NCI-H1105 treated with DMSO at 0.1 percent for 48 hours (cell line): ENCODE measurements at places on chromosomes 2 and 18.

DNA sequence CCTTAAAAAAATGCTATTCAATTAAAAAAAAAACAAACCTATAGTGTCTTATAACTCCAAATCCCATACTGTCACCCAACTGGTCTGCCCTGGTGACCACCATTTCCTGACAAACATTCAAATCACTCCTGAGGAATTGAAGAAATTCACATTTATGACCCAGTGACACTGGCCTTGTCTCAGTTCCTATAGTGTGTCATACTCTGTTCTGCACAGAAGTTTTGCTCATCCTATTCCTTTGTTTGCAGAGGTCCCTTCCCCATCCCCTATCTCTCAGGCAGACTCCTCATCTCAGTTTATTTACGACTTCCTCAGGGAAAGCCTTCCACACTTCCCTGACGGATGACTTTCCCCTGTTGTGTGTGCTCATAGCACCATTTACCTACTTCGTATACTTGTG lies 14.7 kb downstream of the ZC3H6 start:
- no peak for DNase-seq

GRCh38 chr18:398935-399630 lies 101.4 kb downstream of the COLEC12 start:
- DNase-seq: no peak

GRCh38 chr2:171529914-171530313 lies 7.6 kb downstream of the CYBRD1 start:
- no peak for DNase-seq

DNA sequence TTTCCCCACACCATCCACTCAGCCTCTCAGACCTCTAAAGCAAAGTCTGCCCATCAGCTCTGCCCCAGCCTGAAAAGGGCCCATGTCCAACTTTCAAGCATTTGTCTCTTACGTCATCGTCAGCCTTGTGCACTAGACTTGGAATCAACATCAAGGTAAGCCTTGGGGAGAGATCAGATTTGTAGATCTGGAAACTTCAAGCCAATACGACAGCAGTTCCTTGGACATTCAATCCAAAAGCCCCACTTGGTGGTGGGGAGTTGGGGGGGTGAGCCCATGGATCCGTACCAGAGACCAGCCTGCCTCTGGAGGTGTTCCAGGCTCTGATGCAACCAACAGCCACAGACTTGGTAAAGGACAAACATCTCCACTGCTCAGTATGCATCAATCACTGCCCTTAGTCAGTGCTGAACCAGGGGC lies 206.8 kb upstream of the MEIS1 start:
- no peak for DNase-seq

- DNase-seq: no peak
Observed at GRCh38 chr18:48921305-48922225, 29.2 kb downstream of the SMAD7 start.

- no peak for DNase-seq
Observed at GRCh38 chr2:215974700-215975429, 38.5 kb downstream of the MREG start.

DNA sequence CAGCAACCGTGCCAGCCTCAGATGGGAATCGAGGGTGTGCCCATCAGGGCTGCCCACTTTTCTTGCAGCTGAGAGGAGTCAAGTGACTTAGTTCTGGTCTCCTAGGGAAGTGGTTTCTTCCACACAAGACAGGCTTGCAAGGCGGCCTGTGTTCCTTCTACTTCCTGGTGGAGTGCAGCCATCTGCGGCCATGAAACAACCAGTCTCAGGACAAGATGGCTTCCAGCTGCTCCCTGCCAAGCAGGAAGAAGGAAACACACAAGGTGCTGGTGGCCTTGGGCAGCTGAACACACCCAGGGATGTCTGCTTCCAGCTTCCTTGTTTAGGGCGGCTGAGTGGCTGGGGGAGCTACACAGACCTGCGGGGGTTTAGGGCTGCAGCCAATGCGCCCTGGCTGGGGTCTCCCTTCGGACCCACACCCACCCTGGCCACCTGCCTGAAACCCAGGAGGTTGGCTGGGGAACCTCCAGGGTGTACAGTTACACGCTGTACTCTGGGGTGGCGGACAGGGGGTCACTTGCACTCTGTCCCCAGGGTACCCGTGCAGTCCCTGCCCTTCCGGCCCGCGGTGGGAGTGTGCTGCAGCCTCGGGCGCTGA lies 34.7 kb downstream of the PTPN18 start:
- no peak for DNase-seq

GRCh38 chr2:177328056-177328455 lies 63.5 kb upstream of the NFE2L2 start:
- DNase-seq: no peak

GRCh38 chr2:129913695-129914495 lies 65.6 kb upstream of the RAB6C start:
- DNase-seq: no peak

DNA sequence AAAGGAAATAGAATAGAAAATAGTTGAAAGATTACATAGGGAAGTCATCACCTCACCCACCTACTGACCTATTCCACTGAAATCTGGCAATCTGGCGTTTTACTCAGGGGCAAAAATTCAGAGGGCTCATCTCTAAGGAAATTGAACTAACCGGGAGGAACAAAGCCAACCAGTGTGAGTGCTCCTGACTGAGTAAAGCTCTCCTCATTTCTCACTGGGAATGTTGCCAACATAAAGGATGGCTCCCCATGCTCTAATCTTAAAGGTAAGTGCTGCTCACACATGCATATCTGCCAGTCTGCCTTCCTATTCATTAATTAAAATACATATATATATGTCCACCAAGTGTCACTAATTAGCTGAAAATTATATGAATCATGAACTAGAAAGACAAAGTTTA lies 13.5 kb upstream of the DOK6 start:
- DNase-seq: peak; percentile 74

- DNase-seq: no peak
Observed at GRCh38 chr18:52826994-52827393, 487.0 kb downstream of the DCC start.

DNA sequence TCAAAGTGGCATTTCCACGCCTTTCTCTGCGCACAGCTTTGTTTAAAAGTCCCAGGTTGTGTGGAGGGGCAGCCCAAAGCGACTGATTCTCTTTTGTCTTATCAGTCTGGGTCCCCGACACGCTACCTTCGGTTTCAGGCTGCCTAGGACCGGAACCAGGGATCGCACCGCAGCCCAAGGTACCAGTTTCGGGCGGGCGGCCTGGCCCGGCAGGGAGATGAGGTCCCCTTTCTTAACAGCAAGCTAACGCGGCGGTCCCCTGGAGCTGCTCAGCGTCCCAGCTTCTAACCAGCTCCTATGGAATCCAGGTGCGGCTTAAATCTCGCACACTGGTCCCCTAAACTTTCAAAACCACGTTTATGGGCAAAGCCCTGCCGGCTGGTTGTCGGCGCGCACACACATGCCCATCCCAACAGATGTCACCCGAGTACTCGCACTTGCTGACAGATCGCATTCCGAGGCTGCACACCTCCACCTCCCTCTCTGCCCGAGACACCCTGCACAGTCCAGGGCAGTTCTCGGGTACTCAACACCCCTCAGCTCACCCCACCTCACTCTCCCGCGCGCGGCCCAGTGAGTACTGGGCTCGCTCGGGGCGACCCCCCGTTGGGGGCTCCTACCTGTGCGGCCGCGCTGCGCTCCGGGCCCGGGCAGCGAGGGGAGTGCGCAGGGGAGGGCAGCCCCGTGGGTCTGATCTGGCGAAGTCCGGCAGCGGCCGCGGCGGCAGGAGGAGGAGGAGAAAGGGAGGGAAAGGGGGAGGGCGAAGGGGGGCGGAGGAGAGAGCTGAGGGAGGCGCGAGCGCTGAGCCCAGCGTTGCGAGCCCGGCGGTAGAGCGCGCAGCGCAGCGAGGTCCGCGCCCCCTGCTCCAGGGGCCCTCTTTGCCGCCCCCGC lies at the start of gene EFEMP1:
Gene EFEMP1, minus strand, starts transcription at position 692 of the 891 bp plus-strand sequence. CDS start 1,342 bp downstream, outside the sequence.
- peak; percentile 24 for DNase-seq

DNA sequence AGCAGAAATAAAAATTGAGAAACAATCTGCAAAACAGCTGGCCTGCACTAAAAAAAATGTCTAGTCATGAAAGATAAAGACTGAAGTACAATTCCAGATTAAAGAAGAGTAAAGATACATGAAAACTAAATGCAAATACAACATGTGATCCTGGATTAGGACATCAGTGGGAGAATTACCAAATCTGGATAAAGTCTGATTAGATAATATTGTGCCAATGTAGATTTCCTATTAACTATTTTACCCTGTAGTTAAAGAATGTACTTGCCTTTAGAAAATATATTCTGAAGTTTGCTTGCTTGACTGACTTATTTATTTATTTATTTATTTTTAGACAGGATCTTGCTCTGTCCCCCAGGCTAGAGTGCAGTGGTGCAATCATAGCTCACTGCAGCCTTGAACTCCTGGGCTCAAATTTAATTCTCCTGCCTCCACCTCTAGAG lies 58.7 kb downstream of the ASXL2 start:
- no peak for DNase-seq

GRCh38 chr18:47953471-47953931 lies 23.0 kb upstream of the SMAD2 start:
- no peak for DNase-seq

DNA sequence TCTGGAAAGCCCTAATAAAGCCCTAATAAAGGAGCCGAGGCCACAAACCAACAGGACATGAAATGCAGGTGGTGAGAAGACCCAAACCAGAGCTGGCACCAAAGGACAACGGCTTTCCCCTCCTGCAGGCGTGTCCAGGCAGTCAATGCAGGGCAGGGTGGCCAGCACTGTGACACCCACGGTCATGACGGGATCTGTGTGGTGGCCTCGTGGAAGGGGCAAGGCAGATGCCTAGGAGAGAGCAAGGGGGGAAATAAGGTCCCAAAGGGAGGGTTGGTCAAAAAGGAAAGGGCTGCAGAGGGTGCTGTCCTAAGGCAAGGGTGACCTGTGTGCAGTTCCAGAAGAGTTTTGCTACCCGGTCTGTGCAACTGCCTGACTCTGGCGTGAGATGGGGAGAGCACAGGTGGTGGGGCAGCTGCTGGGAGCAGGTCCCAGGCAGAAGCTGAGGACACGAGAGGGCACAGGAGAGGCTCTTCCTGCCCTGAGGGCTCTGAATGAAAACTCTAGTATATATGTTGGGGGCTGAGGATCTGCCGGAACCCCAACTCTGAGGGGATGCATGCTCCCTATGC lies 156.7 kb downstream of the TPO start:
- no peak for DNase-seq

DNA sequence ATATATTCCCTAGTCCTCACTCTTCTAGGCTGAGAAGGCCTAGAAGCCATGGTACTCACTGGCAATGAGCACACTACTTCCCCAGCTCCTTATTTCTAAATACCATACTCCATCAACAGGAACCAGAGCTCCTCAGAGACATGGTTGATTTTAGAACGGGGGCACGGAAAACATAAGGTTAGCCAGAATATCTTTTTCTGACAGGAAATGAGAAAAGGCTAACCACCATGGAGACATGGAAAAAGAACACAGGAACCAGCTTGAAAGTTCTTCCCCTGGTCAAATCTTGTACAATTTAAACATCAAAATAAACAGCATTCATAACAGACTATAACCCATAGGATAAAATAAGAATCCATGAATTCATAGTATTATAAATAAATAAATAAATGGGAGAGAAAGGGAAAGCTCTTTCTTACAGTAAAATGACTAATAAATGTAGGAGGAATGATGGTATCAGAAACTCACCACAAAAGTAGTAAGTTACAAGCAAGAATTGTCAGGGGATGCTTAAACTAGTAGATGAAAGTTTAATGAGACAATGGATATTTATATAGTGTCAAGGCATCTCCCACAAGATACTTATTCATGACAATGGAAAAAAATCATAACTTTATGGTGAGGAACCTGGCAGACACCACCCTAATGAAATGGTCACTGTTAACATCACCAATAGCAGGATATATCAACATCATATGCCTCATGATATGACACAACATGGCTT lies 20.6 kb upstream of the GCC2 start:
- no peak for DNase-seq

GRCh38 chr2:105782123-105782522 lies 37.4 kb downstream of the NCK2 start:
- no peak for DNase-seq

DNA sequence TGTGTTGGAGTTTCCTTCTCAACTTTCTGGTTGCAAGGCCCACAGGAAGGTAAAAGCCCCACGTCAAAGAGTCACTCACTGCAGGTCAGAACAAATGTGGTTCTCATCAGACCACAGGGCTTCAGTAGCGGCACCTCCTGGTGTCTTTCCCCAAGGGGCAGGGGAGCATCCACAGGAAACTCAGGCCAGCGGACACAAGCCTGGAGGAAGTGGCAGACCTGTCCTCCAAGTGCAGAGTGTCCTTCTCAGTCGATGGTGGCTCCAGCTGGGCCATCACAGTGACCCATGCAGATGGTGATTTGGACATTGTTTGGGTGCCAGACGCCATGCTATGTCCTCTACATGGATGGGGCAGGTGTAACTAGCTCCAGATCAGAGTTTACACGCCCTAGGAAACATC lies 84.9 kb downstream of the ACKR3 start:
- no peak for DNase-seq

- no peak for DNase-seq
Observed at GRCh38 chr18:48119204-48119603, 188.7 kb upstream of the SMAD2 start.

- no peak for DNase-seq
Observed at GRCh38 chr18:42183746-42184145, 228.7 kb downstream of the PIK3C3 start.

DNA sequence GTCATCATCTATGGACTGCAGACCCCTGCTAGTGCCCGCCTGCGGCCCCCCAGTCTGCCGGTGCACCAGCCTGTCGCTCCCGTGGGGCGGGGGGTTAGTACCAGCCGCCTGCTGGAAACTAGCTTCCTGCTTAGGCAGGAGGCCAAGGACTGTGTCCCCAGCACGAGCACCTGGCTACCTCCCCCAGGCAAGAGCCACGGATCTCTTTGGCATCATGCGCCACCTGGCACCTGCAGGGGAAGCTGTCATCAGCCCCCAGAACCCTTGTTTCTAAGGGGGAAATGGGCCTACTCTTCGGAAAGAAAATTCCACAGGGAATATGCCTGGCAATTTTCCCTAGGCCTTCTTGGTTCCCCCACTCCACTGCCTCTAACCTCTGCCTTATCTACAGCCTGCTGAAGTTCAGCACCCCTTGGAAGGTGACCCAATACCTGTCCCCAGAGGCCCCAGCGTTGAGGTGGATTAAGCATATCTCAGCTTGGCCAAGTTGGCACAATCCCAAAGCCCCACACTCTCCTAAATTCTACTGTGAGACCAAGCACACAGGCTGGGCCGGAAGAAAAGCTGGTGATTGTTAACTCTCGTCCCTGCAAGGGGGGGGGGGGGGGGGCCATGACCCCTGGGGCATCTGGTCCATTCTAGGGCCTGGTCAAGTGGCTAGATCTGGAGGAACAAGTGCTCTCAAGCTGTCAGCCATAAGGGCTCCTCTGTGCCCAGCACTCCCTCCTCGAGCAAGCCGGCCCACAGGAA lies 62.0 kb upstream of the POMC start:
- DNase-seq: peak; percentile 88

- DNase-seq: no peak
Observed at GRCh38 chr18:5627776-5628511, 84.1 kb upstream of the EPB41L3 start.

DNA sequence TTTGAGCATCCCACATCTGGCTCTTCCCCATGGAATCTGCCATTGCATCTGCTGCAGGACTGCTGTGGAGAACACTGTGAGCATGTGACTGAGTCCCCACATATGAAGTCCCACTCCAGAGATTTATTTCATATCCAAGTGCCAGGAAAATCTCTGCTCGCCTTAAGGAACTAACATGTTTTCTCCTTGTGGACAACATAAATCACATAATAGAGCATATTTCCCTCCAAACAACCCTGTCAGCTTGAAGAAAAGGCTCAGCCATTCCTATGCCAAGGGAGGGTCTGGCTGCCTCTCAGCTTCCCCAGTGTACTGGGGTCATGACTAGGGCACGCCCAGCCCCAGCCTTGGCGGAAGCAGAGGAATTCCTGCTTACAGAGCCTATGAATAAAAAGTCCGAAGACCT lies 193.7 kb downstream of the DNER start:
- no peak for DNase-seq

- no peak for DNase-seq
Observed at GRCh38 chr2:205883965-205884364, 201.7 kb downstream of the NRP2 start.
